Stimulated activated CD8-positive, alpha-beta memory T cell treated with anti-CD3 and anti-CD28 coated beads, Interleukin-15, amount 100 ng/mL, for 48 hours (primary cell): ENCODE measurements at places on chromosomes 16 and 17.

DNA sequence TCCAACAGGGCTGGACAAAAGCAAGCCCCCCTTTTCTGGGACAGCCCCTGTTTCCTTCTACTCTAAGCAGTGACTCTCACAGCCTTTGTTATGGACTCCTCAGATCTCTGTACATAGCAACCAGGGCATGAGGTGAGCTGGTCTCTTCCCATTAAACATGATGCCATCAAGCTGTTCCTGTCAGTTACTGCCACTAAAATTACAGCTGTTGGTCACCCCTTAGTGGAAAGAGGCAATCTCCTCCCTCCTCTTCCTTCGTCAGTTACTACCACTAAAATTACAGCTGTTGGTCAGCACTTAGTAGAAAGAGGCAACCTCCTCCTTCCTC, 95.2 kb upstream of the SMIM36 start:
- DNase-seq = no peak

DNA sequence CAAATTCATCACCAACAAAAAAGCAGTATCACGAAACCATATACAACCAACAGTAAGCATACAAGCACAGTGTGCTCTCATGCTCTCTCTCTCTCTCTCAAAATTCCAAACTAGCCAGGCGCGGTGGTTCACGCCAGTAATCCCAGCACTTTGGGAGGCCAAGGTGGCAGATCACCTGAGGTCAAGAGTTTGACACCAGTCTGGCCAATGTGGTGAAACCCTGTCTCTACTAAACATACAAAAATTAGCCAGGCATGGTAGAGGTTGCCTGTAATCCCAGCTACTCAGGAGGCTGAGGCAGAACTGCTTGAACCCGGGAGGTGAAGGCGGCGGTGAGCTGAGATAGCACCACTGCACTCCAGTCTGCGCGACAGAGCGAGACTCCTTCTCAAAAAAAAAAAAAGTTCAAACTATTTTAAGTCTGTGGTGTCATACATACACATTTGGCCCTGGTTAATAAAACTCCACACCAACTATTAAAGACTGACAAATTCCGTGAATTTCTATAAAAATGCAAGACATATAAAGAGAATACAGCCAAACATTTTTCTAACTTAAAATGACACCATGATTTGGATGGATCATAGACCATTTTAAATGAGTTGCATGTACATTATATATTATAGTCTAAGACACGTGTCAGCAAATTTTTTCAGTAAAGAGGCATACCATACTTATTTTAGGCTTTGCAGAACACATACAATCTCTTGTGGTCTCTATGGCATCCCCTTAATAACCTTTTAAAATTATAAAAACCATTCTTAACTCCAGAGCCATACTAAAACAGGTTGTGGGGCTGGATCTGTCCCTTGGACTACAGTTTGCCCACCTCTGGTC, 30.9 kb downstream of the GLG1 start:
- no peak for DNase-seq

- DNase-seq = no peak
Observed at GRCh38 chr16:79843631-79844043, 243.1 kb upstream of the MAF start.

DNA sequence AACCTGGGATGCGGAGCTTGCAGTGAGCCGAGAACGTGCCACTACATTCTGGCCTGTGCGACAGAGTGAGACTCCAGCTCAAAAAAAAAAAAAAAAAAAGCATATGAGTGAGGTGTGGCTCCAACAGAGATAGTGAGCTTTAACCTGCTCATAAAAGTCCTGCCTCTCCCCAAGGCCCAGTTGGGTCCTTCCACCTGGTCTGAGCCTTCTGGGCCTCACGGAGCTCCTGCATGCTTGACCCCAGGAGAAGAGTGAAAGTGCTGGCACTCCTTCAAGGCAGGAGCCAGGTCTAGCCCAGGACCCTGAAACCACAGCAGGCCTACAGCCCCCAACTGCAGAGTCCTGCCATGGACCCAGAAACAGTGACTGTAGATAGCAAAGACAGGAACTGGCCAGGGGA, 17.7 kb downstream of the HSD11B2 start:
- no peak for DNase-seq
